Stimulated activated CD8-positive, alpha-beta memory T cell treated with anti-CD3 and anti-CD28 coated beads, Interleukin-2, amount 100 ng/mL, for 1 hour (primary cell): ENCODE measurements at places on chromosomes 4 and X.

GRCh38 chr4:76515975-76516843 is 81.2 kb downstream of the SHROOM3 start:
- no peak for DNase-seq

- no peak for DNase-seq
Measured at GRCh38 chr4:117771647-117772337, 262.5 kb upstream of the NDST3 start.

DNA sequence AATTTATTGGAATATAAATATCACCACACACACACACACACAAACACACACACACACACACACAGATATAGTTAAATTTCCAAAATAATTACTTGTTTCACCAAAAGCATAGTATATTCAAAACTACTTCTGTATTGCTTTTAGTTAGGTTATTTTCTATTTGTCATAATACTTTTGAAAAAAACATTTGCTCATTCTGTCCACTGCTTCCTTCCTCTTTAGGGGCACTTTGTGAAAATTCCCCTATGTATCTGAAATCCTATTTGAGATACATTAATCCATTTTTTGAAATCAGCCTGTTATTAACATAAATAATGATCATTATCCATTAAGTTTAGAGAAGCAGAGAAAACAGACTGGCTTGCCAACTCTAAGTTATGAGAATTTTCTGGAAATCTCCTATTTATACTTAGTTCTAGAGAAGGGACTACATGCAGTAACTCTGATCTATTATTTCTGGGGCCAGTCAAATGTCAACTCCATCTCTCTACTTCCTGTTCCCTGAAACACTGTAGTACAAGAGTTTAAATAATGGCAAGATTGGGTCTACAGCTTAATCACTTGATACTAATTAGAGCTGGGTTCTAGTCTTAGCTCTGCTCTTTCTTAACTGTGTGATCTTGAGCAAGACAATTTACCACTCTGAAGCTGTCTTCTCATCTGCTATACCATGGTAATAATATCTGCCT is 54.4 kb upstream of the GPR174 start:
- no peak for DNase-seq

- no peak for DNase-seq
Measured at GRCh38 chr4:82715731-82716617, 82.6 kb downstream of the SCD5 start.

GRCh38 chr4:113436360-113436759 is 325.2 kb downstream of the CAMK2D start:
- DNase-seq: no peak

GRCh38 chrX:132618810-132619209 is 130.0 kb upstream of the MBNL3 start:
- no peak for DNase-seq

DNA sequence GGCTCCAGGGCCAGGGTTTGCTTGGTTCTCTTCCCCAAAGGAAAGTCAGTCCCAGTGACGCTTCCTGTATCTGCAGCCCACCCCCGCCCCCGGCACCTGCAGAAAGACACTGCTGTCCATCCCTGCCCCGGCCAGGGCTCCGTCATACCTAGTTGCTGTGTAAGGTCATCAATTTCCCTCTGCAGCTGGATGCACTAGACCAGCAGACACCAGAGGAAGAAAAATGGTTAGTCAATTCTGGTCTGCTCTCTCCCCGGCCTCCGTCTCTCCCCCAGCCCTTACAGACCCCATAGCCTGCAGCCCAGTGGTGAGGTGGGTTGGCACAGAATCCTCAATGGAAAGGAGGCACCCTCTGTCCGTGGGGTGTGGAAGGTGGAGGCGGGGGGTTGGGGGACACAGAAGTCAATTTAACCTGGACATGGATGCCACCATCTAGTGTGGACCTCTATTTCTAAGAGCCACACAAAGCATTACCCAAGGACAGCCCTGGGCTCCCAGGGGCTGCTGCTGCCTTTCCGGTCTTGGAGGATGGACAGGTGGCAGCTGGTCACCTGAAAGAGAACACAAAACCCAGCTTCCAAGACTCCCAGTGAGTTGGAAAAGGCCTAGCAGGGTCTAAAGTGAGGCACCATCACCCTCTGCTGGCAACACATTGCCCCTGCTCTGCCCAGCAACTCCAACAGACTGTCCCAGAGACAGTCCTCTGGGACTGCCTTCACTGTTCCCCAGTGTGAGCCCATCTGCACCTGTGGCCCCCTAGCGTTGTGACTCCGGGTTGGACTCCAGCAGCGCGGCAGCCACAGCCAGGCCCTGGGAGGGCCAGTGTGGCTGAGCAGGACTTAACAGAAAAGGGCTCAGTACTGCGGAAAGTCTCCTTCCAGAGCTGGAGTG is 40.2 kb upstream of the NHSL2 start:
- no peak for DNase-seq

GRCh38 chr4:124025428-124025827 is 628.8 kb downstream of the SPRY1 start:
- DNase-seq: no peak

DNA sequence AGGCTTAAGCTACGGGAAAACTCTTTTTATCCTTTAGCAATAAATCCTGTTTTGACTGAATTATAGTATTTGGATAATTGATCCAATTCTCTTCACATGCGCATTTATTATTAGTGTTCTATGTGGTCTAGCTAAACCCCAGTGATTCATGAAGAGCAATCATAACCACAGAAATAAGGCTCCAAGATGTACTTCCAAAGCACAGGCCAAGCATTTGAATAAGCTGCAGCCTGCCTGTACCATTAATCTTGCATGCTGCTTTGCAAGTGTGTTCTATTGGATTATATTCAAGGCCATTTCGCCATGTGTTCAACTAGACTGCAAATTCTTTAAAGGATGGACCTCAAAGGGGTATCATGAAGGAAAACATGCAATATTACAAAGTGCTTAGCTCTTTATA is 385.2 kb upstream of the FAT1 start:
- DNase-seq: no peak

DNA sequence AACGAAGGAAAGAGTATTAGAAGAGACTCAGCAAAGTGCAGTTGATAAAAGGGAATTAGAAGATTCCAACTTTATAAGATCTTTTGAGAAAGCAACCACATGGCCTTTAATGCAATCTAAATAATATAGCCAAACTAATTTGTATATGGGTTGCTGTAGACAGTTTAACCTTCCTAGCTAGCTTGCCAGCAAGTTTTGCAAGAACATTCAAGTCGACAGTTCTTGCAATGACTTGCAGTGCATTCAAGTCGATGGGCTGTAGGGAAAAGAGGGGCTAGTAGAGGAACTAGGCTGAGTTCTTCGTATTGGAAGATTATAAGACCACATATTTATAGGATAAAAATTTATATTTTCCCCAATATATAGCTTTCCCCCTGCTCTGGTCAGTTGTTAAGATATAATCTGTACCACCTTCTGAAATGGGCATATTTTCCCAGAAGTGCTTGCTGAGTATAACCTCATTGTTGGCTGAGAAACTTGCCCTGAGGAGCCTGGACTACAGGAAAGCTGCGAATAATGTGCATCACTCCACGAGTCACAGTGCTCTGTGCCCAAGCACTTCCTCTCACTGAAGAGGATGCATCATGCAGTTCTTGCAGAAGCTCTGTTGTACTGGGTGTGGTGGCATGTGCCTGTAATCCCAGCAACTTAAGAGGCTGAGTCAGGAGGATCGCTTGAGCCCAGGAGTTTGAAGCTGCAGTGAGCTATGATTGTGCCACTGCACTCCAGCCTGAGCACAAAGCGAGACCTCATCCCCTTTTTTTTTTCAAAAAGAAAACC is 56.7 kb downstream of the DOCK11 start:
- no peak for DNase-seq

- no peak for DNase-seq
Measured at GRCh38 chr4:9969526-9970398, 51.5 kb downstream of the SLC2A9 start.

GRCh38 chr4:1330761-1331590 is 16.0 kb upstream of the UVSSA start:
- DNase-seq: peak; percentile 31

DNA sequence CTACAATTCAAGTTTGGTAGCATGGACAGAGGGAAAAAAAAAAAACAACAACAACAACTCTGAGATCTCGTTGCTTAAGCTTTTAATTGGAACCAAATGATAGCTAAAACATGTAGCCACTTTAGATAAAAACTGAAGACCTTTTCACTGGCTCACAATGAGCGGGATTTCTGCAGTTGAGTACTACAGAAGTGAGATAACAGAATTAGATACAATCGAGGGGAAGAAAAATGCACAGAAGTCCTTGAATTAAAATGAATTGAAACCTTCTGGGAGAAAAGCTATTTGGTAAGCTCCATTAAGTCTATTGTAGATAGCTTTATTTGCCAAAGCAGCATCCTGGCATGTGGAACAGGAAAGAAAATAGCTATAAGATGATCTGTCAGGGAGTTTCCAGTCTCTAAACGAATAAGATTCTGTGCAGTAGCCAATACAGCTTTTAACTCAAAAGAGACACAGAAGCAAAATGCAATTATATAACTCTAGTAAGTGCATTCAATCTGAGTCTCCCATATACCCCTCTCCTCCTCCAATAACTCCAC is 248.5 kb downstream of the ENOX2 start:
- no peak for DNase-seq

- no peak for DNase-seq
Measured at GRCh38 chr4:147821555-147821954, 89.7 kb downstream of the ARHGAP10 start.

DNA sequence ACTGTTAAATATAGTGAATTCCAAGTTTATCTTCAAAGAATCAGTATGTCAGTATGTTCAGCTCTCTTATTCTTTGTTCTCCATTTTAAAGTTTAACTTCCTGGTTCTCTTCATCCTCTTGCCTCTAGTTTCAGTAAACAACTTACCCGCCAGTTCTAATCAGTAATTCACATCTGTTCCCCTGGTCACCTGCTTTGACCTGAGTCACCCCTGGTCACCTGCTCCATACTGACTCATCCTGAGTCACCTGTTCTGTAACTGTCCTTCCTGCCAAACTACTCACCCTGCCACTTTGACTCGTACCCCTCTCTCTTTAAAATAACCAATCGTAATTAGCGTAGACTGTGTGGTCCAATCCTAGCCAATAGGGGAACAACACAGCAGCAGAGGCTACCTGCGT is 992.7 kb upstream of the HS3ST1 start:
- no peak for DNase-seq

DNA sequence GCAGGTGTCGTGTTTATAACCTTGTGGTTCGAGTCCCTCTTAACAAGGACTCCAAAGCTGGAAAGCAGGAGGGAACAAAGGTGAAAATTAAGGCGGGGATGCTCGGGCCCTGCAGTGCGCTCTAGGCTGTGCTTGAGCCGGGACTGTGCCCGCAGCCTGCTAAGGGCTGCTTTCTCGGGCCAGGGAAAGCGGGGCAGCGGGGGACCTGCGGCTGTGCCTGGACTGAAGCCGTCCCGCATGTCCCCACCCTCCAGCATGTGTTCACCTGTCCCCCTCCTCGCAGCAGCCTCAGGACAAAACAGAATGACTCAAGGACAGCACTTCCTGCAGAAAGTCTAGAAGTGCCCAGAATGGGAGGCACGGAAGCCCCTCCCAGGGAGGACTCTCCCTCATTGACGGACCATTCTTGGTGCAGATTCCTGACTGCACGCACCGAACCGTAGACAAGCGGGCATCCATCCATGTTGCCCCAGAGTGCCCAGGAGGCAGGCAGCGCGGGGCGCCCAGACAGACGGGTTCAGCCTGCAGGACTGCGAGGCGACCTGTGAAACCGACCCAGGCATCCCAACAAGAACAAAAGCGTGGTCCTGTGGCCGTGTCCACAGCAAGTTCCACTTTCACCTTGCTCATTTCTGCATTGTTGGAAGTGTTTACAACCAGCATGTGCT is 342.9 kb downstream of the MAGEB5 start:
- DNase-seq: no peak

DNA sequence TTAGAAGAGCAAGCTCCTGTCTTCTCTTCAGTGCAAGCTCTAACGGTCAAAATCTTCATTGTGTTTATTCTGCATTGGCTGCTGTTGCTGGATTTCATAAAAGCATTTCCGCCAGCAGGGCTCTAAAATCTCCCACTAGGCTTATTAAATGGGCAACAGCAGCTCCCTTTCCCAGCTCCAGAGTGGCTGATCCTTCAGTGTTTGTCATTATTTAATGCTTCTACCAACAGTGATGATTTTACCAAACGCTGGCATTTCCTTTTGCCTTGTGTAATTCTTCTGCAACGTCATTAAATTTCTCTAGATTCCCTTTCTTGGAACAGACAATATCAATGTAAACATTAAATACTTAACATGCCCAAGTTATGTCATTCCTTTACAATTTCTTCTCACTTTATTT is 20.1 kb downstream of the SLC7A11 start:
- no peak for DNase-seq
